Activated naive CD4-positive, alpha-beta T cell treated with anti-CD3 and anti-CD28 coated beads for 36 hours (primary cell): ENCODE measurements at places on chromosomes 3 and 15. TPM values are rescaled to one million over a fixed set of nuclear protein-coding genes. Genes with fewer than 3 reads are reported as not detected.
A peak's percentile ranks its signal among the peaks of the same experiment; 100 is the strongest.

- DNase-seq, result peak; percentile 32
Measured at GRCh38 chr3:31550452-31551251, 17.9 kb downstream of the STT3B start.

GRCh38 chr3:52347716-52348635 is 31.9 kb downstream of the DNAH1 start:
- no peak for DNase-seq

DNA sequence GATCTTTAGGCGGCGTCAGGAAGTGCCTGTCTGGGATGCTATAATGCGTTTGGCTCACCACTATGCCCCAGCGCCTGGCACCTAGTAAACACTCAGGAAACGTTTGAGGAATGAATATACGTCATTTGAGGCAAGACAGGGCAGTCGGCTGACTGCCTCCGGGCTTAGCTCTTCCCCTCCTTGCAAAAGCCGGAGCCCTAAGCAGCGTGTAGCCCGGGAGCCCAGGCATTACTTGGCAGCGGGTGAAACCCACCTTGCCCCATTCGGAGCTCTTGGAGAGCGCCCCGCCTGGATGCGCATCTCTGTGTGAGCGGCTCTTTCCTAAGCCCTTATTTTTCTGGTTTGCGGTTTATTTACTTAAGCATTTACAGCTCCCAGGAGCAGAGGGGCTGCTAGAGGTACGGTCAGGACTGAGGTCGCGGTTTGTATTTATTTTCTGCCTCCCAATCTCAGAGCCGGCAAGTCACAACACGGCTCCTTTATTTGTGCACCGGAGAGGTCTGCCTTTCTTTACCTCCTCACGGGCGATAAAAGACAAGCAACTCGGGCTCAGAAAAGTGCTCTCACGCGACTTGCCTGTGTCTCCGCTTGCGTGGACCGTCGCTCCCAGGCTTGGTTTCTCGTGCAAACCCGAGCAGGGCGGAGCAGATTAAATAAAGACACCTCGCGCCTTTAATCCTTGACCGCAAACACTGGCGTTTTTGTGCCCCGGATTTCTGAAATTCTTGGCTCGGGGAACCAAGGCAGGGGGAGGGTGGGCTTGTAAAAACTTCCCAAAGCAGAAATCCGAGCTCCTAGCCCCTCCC is 737 bp upstream of the ITPR1 start:
- peak; percentile 54 for DNase-seq

DNA sequence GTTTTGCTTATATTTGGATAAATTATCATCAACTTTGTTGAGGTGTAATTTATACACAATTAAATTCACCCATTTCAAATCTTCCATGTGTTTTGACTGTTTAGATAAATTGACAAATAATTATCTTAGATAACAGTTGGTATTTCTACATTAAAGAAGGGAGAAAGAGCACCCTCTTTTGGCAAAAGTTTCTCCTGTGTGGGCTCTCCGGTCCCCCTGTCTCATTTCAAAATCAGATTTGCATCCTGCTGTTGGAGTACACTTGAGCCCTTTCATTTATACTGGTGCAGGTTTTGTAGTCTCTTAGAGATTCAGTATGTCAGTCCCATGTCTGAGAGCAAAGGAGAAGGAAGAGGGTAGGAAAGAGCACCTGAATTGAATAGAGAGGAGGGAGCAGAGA is 49.4 kb downstream of the NKIRAS1 start:
- DNase-seq, result no peak

DNA sequence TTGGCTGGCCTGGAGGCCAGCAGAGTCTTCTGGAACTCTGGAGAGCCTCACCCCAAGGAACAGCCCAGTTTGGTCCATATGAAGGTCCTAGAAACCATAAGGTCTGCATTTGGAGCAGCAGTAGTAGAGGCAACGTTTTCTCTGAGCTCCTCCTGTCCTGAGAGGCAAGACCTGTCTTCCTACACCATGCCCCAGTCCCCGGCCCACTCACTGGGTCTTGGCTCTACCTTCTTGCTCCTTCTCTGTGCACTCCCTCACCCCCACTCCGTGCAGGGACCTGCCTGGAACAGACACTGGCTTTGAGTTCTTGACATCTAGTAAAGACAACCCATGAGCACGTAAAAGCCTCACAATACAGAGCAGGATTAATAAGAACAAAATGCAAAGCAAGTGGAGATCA is 76.6 kb downstream of the CHRD start:
- no peak for DNase-seq

GRCh38 chr3:89419647-89420241 is 312.3 kb downstream of the EPHA3 start:
- DNase-seq, result no peak

DNA sequence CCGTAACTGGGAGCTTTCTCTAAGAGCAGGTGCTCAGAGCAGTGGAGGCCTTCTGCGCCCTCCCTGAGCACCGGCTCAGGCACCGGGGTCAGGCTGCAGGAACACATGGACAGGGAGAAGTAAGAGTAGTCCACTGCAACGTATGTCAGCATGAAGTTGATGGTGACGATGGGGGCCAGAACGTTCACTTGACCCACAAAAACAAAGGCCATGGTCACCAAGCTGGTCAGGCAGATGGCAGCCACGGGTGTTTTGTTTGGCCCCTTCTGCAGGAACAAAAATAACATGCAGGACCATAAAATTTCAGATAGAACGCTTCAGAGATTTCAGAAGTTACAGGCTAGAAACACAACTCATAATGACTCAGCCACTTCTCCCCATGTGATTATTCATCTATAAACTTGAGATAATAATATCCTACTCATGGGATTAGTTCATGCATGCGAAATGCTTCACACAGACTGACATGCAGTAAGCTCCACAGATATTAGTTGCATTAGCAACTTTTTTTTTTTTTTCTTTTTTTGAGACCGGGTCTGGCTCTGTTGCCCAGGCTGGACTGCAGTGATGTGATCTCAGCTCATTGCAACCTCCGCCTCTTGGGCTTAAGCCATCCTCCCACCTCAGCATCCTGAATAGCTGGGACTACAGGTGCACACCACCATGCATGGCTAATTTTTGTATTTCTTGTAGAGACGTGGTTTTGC is 52.2 kb upstream of the HEG1 start:
- no peak for DNase-seq

DNA sequence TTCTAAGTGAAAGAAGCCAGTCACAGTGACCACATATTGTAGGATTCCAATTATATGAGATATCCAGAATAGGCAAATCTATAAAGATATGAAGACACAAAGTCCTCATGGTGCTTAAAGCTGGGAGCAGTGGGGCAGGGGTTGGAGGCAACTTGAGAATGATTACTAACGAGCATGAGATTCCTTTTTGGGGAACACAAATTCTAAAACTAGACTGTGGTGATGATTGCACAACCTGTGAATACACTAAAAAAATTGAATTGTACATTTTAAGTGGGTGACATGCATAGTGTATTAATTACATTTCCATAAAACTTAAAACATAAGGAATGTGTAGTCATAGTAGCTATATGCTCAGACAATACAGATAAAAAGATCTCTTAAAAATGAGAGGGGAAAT is 103.2 kb downstream of the DPH6 start:
- DNase-seq, result no peak

DNA sequence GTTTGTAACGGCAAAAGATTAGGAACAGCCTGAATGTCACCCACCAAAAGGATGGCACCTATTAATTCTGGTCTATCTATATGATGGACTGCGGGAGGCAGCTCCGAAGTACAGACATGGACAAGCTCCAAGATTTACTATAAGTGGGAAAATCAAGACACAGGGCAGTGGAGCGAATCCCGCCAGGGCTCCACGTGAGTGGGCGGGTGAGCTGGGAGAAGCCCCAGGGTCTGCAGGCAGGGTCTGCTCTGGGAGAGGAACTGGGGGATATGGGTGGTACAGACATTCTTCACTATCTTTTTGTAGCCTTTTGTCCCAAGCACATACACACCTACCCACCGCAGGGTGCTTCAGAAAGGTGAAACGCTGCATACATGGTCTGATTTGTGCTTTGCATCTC is 38.2 kb upstream of the SPTBN5 start:
- no peak for DNase-seq

DNA sequence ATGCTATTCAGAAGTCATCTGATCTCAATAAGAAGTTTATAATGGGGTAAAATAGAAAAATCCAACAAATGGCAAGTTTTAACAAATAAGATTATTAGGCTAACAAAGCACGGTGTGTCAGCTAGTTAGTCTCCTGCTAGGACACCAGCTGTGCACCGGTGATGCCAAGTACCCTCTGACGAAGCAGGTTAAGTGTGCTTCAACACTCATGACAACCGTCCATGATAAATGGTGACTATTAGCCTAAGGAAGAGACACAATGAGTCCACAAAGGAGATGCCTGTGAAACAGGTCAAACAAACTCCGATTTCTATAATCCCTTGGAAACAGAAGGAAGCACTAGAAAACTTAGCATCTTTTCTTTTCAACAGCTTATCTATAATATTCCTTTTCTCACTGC is 36.5 kb downstream of the ATP13A3 start:
- DNase-seq, result no peak

- no peak for DNase-seq
Measured at GRCh38 chr3:172617976-172618375, 92.9 kb downstream of the NCEH1 start.

RTP4 gene
- total RNA-seq, result 0.43 TPM

GRCh38 chr3:125142420-125142778 is 70.1 kb downstream of the SLC12A8 start:
- DNase-seq, result no peak

GRCh38 chr15:50044406-50044805 is 74.6 kb downstream of the ATP8B4 start:
- no peak for DNase-seq

SRPRB gene
- 55.0 TPM for total RNA-seq

CALML4 gene
- total RNA-seq, result 11.4 TPM

A4GNT gene
- not detected for total RNA-seq

RHCG gene
- not detected for total RNA-seq

VIPR1 gene
- total RNA-seq, result 8.4 TPM

LTK gene
- total RNA-seq, result not detected

EPHB1 gene
- total RNA-seq, result 0.32 TPM

GRCh38 chr3:64360280-64360679 is 135.0 kb upstream of the PRICKLE2 start:
- no peak for DNase-seq

DNA sequence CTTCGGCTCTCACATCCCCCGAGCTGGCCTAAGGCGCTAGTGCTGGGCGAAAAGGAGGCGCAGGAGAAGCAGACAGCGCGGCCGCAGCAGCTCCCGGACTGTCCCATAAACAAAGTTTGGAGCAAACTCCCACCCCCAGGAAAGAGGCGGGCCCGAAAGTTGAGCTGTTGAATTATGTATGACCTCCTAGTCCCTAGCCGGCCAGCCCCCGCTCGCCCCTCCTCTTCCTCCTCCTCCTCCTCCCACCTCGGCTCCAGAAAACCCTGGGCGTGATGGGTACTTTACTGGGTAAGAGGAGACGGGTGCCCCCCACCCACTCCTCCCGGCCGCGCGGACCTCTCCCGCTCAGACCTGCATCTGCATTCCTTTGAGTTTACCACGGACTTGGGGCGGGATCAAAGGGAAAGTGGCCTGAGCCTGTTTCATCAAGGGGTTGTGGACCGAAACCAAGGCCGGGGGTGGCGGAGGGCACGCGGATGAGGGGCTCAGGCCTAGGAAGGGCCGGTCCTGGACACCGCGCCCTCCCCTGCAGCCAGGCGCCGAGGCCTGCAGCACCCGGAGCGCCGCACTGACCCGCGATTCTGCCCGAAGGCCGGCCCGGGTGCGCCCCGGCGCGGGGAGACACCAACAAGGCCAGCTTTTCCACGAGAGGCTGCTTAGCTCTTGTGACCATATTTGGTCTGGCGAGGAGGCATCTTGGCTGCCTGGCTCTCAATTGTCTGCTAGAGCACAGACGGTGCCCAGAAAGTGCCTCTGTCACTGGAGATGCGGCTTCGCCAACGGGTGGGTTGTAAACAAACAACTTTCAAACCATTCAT is at the start of gene WWTR1:
Gene WWTR1, minus strand, starts transcription at position 100 of the 818 bp plus-strand sequence. CDS start 719 bp downstream, outside the sequence.
- DNase-seq, result peak; percentile 59

DNA sequence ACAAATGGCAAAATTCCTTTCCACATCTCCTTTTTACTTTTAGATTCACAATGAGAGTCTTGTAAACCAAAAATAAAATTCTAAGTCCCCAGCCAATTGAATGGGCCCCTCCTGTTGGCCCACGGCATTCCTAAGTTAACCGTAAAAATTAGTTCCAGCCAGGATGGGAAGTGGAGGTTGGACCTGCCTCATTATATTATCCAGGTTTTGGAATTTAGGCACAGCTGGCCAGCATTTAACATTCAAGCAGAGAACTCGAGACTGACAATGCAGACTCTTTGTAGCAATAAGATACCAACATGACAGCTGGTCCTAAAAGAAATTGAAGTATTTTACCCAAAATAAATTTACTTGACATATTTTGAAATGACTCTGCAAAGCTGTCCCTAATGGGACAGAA is 321.0 kb upstream of the NAALADL2 start:
- no peak for DNase-seq
